ENCODE measurements at places on chromosomes 7 and 10. TPM values are rescaled to one million over a fixed set of nuclear protein-coding genes. Genes with fewer than 3 reads are reported as not detected.

CFTR gene
- 28.4 TPM for polyA plus RNA-seq

ZNF775 gene
- 6.2 TPM for polyA plus RNA-seq

TMEM229A gene
- not detected for polyA plus RNA-seq

GPNMB gene
- 36.3 TPM for polyA plus RNA-seq

GIMAP6 gene
- polyA plus RNA-seq = 0.82 TPM

AMPH gene
- 1.1 TPM for polyA plus RNA-seq

LIPJ gene
- polyA plus RNA-seq = not detected
